ENCODE measurements at places on chromosomes 4 and X.

GRCh38 chrX:40784516-40785151 is 49.3 kb upstream of the MED14 start:
- no peak for DNase-seq

DNA sequence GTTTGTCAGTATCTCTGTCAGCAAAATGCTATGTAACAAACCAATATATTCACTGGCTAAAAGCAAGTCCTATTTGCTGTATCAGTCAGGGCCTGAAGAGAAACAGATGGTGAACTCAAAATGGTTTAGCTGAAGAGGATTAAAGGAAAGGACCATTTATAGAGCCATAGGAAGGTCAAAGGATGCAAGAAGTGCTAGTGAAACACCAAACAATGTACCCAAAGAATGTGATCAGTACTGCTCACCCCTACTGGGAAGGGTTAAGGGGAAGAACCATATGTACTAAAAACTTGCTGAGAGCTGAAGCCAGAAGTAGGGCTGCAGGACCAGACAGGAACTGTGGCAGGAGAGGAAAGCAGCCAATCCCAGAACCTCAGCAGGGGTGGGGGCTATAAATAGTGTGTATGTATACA is 479.3 kb downstream of the INPP4B start:
- DNase-seq = no peak

- DNase-seq = no peak
These were observed 1878.4 kb downstream of the ARAP2 start for GRCh38 chr4:34365946-34366345.

- DNase-seq = no peak
These were observed 211.8 kb upstream of the PSAPL1 start for GRCh38 chr4:7646384-7647061.

- DNase-seq = no peak
These were observed 331.8 kb downstream of the DKK2 start for GRCh38 chr4:106704253-106704870.

- DNase-seq = no peak
These were observed 76.8 kb upstream of the PRPS1 start for GRCh38 chrX:107551546-107551945.

GRCh38 chr4:182819751-182820150 is 97.4 kb downstream of the DCTD start:
- DNase-seq = no peak

DNA sequence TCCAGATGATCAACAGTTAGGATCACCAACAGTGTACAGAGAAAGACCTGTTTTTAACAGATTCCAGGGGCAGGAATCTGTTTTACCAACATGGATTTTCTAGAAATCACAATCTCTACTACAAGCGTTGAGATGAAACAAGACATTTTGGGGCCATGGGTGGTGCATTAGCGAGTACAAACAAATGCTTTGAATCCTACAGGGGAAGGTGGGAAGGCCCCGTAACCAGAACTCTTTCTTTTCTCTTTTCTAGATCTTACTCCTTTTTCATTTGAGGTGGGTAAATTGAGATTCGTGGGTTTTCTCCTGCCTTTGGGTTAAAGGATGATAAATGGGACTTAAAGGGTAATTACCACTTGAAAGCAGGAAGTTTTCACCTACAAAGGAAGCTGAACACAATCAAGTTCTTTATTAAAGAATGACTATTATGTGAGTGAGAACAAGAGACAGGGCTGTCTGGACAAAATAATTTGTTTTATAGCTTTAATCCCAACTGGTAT is 189.9 kb upstream of the ANXA3 start:
- DNase-seq = no peak

GRCh38 chr4:146072376-146072775 is 103.1 kb upstream of the LSM6 start:
- DNase-seq = no peak

DNA sequence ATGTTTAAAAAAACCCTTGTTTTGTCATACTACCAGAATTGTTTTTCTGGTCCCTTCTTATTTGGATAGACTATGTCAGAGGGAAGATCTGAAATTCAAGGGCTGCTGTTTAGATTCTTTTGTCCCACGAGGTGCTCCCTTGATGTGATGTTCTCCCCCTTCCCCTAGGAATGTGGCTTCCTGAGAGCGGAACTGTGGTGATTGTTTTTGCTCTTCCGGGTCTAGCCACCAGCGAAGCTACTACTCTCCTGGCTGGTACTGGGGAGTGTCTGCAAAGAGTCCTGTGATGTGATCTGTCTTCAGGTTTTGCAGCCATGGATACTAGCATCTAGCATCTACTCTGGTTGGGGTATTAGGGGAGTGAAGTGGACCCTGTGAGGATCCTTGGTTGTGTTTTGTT is 271.1 kb downstream of the DCAF12L2 start:
- DNase-seq = no peak

GRCh38 chr4:172865531-172866127 is 303.0 kb upstream of the GALNT7 start:
- DNase-seq = no peak

- no peak for DNase-seq
These were observed 1.3 kb upstream of the HAND2 start for GRCh38 chr4:173531086-173531965.

- DNase-seq = no peak
These were observed 979.4 kb upstream of the PCDH10 start for GRCh38 chr4:132169660-132170059.

- DNase-seq = no peak
These were observed 92.9 kb downstream of the EGF start for GRCh38 chr4:110005461-110006056.

DNA sequence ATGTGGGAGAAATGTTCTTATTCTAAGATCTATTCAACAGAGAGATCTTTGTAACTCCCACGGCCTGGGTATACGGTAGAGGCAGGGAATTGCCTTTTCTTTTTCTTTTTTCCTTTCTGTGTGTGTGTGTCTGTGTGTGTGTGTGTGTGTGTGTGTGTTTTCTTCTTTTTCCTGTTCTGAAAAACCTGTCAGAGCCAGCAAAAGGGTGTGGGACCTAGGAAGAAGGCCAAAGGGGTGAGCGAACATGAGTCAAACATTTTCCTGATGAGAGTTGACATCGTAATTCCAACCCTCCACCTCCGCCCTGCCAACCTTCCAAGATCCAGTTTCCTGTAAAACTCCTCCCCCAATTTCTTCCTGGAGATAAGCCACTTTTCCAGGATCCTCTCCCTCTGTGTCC is 2.8 kb upstream of the CHIC2 start:
- DNase-seq = no peak

DNA sequence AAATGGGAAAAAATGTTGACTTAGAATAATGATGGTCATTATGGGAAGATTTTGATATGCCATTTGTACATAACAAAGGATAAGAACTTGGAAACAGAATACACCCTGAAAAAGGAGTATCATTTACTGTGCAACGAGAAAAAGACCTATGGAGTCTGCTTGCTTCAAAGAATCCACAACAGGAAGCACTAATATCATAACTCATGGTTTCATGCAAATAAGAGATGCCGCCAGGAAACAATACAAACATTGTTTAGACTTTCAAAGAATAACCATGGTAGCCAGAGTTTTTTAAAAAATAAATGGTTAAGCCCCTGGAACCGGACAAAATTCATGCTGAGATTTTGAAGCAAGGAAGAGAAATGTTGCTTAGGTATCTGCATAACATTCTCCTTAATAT is 139.9 kb upstream of the ETNPPL start:
- DNase-seq = no peak

DNA sequence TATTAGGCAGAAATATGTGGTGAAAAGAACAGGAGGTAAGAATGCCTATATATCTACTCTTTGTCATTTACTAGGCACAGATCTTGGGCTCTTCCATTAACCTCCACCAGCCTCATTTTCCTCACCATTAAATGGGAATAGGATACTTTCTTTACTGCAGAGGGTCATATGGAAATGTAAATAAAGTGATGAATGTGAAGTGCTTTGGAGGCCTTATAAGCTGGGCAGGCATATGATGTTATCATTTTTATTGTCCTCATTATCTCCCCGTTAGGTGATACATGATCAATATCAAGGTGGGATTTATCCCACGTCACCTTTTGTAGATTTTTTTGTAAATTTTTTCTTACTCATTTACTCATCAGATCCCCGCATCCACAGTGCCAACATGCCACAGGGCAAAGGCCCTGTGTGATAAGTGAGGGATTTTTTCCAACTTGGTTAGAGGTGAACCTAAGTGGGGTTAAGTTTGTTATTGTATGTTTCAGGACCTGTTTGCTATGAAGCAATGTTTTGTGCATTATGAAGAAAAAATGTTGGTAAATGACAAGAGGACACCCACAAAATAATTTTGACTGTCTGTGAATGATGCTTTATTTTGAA is 107.8 kb downstream of the SLC4A4 start:
- DNase-seq = no peak

DNA sequence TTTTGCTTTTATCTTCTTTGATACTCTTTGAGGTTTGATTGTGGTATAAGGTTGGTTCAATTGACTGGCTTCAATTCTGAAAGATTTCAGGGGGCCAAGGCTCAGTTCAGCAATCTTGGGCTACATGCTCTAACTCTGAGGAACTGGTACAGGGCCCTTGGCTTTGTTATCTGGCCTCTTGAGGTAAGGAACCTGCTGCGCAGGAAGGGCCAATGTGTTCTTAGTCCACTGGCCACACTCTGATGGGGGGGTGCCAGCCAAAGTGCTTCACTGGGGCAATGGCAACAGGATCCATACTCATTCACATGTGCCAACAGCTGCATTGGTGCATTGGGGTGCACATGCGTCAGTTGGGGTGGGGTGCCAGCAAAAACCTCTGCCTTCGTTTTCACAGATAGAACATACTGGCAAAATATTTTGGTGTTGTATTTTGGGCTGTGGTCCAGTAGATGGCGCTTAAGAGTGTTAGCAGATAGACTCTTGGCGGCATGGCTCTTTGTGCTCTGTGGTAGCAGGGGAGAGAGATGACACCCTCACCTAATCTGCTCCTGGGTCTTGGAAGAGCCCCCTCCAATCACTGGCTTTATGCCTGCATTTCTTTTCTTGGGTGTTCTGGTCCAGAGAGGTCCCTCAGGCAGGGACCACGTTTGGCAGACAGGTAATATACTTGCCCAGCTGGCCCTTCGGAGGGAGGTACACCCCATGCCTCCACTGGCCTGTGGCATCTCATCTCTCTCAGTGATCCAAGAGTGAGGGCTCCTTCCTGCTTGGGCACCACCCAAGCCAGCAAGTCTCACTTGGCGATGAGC is 42.9 kb downstream of the NDST3 start:
- no peak for DNase-seq

DNA sequence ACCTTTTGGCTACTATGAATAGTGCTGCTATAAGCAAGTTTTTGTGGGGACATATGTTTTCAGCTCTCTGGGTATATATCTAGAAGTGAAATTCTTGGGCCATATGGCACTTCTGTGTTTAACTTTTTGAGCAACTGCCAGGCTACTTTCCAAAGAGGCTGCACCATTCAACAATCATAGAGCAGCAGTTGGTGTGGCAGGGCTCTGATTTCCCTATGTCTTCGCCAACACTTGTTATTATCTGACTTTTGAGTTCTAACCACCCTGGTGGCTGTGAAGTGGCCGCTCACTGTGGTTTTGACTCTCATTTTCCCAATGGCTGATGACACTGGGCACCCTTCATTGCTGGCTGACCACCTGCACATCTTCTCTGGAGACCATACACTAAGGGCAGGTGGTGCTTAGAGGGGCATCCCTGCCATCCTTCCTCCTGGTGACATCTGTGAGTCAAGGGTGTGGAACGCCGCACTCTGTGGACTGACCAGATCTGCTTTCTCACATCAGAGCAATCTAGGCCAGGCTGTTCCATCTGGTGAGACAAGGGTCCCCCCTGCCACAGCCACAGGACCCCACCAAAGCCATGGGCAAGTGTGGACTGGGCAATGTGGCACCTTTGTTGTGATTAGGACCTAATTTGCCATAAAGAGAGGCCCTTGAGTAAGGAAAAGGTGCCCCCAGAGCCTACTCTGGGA is 49.6 kb downstream of the ZFYVE28 start:
- DNase-seq = no peak

- DNase-seq = no peak
These were observed 6.6 kb downstream of the TIMM17B start for GRCh38 chrX:48890934-48891401.

DNA sequence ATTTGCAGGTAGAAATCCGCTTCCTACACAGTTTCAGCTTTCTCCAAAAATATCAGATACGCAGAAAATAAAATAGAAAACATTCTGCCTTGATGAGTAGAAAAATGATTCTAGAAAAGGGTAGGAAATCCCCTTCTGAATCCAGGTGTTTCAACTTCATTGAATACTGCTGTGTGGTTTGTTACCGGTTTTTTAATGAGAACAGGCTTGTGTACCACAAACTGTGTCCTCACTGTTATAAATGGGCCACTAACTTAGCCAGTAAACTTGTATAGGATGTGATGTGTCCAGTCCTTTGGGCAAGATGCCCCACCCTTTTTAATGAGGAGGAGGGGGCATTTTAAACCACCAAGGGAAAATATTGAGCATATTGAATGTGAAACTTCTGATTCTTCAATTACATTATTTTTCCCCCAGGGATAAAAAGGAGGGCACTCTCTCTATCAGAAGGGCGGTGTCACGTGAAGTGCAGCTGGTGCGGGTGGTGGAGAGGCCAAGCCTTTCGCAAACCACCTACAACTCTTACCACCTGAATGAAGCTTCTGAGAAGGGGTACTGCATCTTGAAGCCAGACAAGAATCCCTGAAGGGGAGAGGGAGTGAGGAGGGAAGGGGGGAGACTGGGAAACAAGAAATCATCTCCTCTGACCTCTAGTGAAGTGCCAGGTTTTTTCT is 4.5 kb downstream of the CXXC4 start:
- no peak for DNase-seq

DNA sequence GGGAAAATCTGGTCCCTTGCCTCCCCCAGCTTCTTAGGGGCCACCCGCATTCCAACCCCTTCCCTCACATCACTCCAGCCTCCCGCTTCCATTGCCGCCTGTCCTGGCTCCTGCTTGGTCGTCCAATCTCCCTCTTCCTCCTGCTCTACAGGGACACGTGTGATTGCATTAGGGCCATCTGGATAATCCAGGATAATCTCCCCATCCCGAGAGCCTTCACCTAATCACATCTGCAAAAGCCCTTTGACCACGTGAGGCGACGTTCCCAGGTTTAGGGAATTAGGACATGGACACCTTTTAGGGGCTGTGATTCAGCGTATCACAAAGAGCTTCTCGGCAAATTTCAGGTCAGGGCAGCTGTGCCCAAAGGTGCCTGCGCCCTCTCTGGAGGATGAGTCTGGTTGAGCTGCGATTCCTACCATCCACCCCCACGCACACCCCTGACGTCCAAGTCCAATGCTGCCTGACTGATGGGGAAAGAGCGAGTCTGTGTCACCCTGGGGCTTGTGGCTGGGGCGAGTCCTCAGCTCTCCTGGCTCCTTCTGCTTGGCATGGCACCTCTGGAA is 104.6 kb downstream of the PSAPL1 start:
- no peak for DNase-seq

DNA sequence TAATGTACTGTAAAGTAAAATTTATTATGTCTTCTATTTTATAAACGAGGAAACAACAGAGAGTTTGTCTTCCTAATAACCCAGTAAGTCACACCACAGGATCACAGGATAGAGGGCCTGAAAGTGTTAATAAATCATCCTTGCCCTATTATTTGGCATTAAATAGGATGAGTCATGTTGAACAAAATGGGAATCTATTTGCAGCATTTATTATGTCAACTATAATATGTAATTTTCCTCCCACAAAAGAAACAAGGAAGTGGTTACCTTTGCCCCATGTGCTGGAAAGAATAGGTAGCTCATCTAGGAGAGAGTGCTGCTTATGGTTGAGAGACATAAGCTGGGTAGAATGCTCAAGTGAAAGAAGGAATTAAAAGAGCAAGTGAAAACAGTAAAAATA is 237.6 kb upstream of the NDST3 start:
- no peak for DNase-seq

- DNase-seq = no peak
These were observed 49.4 kb upstream of the ENOX2 start for GRCh38 chrX:130952266-130953043.

GRCh38 chr4:33961761-33962160 is 2282.6 kb downstream of the ARAP2 start:
- DNase-seq = no peak
